ENCODE measurements at places on chromosomes 13 and 19.

- no peak for DNase-seq
These were observed 97.1 kb downstream of the HSPH1 start for GRCh38 chr13:31064636-31065035.

GRCh38 chr19:46614114-46614722 lies 10.7 kb downstream of the PTGIR start:
- DNase-seq: peak; percentile 77

DNA sequence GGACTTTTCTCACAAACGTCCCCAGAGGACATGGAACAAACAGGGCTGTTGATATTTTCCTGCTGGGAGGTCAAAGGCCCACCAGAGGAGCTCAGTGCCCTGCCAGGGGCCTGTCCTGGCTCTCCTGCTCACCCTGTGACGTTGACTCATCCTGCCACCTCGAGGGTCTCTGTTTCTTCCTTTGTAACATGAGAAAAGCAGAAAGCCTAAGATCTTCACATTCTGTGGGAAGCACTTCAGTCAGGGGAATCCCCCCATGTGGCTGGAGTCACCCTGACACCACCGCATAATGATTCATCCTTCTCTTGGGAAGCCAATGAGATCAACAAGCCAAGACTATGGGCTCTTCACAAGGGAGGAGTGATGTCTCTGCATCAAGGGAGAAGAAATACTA lies 147.9 kb downstream of the KATNAL1 start:
- no peak for DNase-seq

- no peak for DNase-seq
These were observed 12.5 kb downstream of the IZUMO4 start for GRCh38 chr19:2109046-2109864.

DNA sequence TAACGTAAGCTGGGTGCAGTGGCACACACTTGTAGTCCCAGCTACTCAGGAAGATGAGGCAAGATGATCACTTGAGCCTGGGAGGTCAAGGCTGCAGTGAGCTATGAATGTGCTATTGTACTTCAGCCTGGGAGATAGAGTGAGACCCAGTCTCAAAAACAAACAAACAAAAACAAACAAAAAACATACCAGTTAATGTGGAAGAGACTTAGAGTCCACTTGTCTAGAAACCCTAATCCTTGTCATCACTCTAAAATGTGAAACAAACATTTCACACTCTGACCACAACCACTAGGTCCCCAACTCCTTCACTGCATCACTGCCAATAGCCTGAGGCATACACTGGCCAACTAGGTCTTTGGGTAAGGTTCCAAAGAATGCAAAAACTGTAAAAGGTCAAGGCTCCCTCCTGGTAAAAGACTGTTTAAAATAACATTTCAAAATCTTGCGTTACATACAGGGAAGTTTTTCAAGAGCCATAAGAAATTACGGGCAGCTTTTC lies 28.6 kb upstream of the CYP2B6 start:
- DNase-seq: no peak

DNA sequence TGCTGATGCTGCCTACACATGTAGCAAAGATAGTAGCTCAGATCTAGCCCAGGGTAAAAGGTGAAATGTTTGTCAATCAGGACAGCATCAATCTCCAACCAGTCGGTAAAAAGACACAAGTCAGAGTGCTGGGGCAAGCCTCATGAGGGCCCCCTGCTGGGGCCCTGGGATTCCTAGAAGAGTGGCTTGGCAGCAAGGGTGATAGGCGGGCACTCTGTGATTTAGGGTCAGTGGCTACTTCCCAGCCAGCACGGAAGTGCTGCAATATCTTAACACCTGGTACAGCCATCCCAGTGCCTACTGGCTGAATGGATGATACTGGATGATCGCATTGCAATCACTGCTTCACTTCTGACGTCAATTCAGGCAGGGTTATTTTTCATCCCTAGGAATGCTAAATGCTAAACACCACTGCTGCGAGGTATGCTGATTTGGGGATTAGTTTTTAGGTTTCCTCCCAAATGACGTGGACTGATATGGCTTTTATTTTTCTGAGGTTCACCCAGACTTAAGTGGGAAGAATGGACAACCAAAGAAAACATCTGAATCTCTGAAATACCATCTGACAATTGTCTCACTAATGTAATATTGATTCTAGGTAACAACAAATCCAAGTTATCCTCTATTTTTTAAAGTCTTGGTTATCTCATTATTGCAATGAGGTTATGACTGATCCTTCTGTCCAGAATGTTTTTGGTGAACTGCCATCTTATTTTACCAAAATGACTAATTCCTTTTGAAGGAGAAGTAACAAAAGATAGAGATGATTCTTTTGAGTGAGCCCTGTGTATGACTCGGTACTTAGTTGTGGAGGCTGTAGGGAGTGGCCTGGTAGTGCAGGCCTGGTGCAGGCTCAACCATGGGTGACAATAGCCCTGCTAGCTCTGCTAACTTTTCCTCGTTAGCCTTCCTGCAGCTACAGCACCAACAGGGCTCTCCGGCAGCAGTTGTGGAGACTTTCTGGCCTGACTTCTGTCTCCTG lies 432.5 kb downstream of the FGF9 start:
- DNase-seq: no peak

GRCh38 chr13:94712812-94713560 lies 641 bp upstream of the SOX21 start:
- DNase-seq: no peak

GRCh38 chr19:49808711-49809159 lies 4.4 kb downstream of the FUZ start:
- peak; percentile 89 for DNase-seq

DNA sequence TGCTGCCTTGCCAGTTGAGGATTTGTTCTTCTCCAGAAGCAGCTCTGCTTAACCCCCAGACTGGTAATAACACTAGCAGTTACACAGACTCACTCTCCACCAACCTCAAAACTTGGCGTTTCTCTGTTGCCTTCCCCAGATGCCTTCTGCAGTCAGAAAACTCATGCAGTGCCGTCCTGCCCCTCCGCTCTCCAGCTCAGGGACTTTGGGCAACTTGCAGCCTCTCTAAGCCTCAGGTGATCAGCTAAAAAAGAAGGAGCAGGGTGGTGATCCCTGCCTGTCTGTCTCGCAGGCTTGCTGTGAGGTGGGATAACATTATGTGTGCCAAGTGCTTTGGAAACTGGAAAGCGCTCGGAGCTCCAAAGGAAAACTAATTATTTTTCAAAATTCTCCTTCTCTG lies 391.6 kb downstream of the HS6ST3 start:
- DNase-seq: no peak

DNA sequence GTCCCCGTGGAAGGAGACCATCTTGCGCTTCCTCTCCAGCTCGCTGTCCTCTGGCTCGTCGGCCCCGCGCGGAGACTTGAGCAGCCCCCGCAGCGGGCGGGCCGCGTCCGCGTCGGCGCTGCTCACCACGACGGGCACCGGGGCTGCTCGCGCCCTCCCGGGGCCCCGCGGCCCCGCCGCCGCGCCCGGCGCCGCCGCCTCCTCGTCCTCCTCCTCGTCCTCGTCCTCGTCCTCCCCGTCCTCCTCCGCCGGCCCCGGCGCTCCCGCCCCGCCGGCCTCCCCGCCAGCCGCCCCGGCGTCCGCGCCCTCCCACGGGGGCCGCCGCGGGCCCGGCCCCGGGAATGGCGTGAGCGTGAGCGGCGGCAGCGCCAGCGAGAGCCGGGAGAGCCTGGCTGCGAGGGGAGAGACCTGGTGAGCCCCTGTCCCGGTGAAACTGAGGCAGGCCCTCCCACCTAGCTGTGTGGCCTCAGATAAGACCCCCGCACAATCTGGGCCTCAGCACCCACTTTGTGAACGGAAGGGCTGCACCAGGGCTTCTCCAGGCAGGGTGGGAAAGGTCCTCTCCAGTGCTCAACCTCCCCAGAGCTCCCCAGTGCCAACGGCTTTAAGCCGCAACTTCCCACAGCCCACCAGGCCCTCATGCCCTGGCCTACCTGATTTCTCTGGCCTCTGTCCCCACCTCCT lies 17.8 kb downstream of the LMTK3 start:
- DNase-seq: no peak

- DNase-seq: no peak
These were observed 1476.9 kb downstream of the EFNB2 start for GRCh38 chr13:105058517-105058916.

- DNase-seq: no peak
These were observed 335.3 kb upstream of the ZNF507 start for GRCh38 chr19:32010071-32010470.

GRCh38 chr19:49771674-49772139 lies 4.9 kb downstream of the AP2A1 start:
- no peak for DNase-seq

GRCh38 chr13:113792886-113793717 lies 34.1 kb downstream of the TMEM255B start:
- no peak for DNase-seq

- no peak for DNase-seq
These were observed 4.4 kb upstream of the TMEM86B start for GRCh38 chr19:55232986-55233385.

- no peak for DNase-seq
These were observed 15.7 kb downstream of the COMMD6 start for GRCh38 chr13:75521956-75522355.

- DNase-seq: no peak
These were observed 2.8 kb downstream of the TNNT1 start for GRCh38 chr19:55146078-55146704.

GRCh38 chr19:17606590-17607185 lies 51.2 kb downstream of the COLGALT1 start:
- no peak for DNase-seq

- peak; percentile 13 for DNase-seq
These were observed at the start of gene CEBPA for GRCh38 chr19:33302175-33302973. Gene CEBPA, minus strand, starts transcription at chr19:33302534. Its CDS starts 120 bp downstream, at chr19:33302414.

DNA sequence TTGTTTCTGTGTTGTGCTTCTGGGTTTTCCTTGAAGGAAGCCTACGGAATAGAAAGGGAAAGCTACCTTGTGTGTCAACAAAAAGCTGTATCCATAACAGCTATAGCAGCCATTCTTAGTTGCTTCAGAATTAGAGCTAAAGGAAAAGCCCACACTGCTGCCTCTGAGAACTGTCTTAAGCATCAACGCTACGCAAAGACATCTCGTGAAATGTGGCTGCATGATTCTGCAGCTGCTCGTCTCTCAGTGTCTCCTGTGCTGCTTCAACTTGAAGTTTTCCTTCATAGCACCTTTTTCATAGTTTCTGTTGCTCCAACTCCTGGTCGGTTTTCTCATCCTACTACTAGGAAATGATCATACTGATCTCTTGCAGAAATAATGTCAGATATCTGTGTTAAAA lies 140.9 kb upstream of the MAB21L1 start:
- DNase-seq: no peak
